ENCODE measurements at places on chromosomes 1 and 21.
A peak's percentile ranks its signal among the peaks of the same experiment; 100 is the strongest.

DNA sequence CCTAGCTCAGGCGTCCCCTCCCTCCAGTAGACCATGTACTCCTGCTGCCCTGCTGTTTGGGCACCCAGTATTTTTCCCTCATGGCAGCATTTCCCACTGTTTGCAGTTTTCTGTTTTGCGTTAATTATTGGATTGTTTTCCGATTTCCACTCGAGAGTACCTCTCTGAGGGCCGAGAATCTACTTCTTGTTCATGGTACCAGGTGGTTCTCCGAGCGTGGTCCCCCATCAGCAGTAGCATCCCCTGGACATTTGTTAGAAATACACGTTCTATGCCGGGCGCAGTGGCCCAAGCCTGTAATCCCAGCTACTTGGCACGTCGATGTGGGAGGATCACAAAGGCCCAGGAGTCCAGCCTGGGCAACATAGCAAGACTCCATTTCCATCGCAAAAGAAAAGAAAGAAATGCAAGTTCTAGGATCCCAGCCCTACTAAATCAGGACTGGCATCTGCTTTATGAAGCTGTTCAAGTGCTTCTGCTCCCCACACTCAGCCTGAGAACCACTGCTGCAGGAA, 690 bp downstream of the RRP1 start:
- DNase-seq: peak; percentile 58

GRCh38 chr1:173149887-173150286, 57.2 kb downstream of the TNFSF4 start:
- no peak for DNase-seq

DNA sequence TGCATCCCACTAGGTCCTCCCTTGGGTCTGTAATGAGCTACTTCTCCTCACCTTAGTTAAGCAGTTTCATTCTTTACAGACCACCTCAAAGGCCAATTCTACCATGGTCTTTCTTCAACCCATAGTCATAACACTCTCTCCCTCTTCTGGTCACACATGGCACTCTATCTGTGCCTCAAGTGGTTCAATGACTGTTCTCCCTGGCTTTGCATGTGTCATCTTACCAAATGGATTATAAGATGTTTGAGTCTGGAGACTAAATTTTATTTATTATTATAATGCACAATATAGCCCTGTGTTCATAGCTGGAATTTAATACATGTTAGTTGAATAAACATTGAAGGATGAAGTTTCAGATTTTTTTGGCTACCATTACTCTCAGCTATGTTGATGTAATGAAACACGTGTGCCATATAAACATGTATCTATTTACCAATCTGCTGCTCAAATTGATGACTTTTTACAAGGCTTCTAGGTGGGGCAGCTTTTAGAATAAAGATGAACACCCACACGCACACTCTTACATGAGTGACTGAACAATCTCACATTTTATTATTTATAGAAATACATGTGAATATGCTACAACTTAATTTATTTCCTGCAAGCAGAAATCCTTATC, 102.1 kb downstream of the RUNX1 start:
- no peak for DNase-seq

DNA sequence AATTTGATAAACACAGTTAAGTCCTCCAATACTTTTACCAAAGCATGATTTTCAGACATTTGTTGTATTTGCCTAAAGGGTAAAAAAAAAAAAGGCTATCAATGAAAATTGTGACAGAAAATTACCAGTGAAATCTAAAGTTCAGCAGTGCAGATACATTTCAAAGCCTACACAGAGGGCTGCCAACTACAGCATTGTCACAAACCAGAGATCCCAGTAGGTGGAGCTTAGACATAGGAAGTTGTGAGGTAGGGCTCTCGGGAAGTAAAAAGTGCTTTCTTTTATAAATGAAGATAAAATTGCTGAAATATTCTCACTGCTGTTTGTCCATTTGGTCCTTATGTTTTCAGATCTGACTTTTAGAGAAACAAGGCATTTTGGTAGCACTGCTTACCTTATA, 123.0 kb downstream of the DYRK1A start:
- no peak for DNase-seq

- no peak for DNase-seq
Observed at GRCh38 chr1:210288116-210288515, 40.6 kb upstream of the HHAT start.

GRCh38 chr1:12754738-12755137, 8.7 kb downstream of the CFAP107 start:
- no peak for DNase-seq

DNA sequence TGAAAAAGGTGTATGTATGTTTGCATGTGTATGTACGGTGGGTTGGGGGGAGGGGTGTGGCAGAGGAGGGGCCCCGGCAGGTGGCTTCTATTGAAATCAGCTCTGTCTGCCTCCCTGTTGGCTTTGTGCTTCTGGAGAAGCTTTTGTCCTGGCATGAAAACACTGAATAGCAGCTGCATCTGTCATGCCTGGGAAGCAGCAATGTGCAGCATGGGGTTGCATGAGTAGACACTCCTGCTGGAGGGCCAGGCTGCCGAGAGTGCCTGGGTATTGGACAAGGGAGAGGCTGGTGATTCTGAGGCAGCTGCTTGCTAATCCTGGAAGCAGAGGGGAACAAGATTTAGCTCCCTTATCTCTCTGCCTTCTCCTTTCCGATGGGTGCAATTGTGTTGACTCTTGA, 20.5 kb downstream of the MAPKAPK2 start:
- DNase-seq: no peak

- no peak for DNase-seq
Observed at GRCh38 chr1:228376262-228376628, 30.4 kb downstream of the TRIM11 start.

- peak; percentile 78 for DNase-seq
Observed at GRCh38 chr1:155080312-155081228, 1.9 kb downstream of the EFNA3 start.

DNA sequence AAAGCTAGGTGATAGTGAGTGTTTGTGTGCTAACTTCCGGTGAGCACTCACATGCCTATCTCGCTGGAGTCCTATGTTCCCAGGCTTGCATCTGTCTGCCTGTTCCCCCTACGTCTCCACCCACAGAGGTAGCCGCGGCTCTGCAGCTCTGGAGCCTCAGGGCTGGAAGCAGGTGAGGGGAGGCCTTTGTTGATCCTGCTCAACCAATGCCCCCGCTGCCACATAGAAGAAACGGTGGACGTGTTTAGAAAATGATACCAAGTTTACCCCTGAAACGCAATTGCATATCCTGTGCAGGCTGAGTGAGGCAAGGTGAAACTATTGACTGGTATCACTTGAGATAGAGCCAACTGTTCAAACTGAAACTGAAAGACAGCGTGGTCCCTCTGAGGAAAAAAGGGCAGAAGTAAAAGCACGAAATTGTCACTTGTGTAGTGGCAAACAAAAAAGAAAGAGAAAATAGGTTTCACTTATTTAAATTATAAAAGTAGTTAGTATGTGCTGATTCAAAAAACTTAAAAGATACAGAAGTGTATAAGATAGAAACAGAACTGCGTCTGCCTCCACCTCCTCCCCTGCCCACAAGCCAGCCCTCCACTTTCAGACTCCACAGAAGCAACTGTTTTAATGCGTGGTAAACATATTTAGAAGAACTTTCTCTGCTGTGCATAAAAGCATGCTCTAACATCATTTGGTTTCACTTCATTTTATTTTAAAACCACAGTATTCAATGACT, 38.6 kb upstream of the ETS2 start:
- peak; percentile 83 for DNase-seq

DNA sequence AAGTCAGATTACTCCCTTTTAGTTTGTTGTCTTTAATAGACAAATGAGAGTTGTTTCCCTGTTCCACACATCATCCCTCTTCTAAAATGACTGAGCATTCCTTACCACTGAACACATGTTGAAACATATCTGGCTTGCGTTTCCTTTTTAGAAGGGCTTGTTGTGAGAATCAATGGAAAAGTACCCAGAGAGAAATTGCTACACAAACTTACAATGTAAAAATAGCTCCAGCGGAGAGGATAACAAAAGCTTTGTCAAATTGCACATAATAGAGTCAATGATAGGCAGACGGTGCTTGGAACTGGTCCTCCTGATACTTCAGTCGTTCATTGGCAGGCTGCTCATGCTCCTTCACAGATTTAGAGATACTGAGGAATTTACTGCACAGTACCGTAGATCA, 123.9 kb downstream of the CYYR1 start:
- no peak for DNase-seq

GRCh38 chr1:181099152-181100014, 10.9 kb downstream of the IER5 start:
- DNase-seq: peak; percentile 70

DNA sequence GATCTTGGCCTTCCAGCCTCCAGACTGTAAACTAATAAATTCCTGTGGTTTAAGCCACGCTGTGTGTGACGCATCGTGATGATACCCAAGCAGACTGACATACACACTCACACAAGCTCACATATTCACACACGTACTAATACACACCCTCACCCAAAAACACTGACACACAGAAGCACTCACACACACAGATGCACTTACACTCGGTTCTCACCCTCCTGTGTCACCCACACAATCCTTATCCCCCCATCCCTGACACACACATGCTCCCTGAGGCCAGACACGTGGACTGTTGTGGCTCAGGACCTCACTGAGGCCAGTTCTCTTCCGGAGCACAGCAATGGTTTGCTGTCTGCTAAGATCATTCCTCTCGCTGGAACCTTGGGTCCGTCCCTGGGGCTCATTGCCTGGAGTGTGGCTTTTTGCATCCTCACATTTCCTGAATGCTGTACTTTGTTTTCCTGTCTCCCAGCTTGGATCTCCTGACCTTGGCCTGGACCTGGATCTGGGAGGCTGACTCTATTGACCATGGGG, 76.9 kb upstream of the LYST start:
- DNase-seq: no peak
